Head of caudate nucleus (tissue), 42 donors: ENCODE measurements at places on chromosomes 7 and 10.

DNA sequence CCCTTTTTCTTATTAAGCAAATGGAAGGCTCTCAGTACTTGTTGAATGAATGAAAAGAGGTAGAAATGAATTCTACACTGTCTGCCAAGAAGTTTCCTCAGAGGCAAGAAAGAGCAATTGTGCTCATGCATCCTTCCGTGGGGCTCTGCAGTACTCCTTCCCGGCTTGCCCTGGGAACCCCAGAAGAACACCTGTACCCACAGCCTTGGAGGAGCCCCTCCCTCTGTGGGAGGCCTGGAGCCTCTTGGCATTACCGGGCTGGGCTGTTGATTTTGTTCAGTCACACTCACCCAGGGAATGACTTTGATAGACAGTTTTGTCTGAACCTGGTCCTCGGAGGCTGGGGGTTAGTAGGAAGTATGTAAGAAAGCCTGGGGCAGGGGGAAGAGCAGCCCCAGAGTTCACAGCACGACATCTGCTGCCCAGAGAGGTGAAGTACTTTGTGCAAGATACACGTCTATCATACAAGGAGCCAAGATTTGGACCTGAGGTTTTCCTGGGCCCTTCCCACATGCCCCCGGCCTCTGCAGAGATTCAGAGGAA is 134.8 kb upstream of the GDF10 start:
- no peak for DNase-seq

DNA sequence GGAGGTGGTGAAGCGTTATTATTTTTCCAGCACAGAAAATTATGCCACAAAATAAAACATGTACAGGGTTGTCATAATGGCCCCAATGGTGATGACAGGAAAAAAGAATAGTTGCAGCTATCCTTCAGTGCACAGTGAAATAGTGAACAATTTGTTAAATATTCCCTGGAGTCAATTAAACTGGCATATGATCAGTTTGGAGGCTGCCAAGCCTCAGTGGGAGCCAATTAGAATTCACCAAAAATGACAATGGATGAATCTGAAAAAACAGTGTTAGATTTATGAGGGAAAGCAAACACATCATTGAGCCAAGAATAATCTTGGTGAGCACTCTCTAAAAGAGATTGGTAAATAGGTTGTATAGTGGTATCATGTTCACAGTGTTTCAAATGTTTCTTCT is 146.3 kb downstream of the OTUD1 start:
- no peak for DNase-seq

- DNase-seq: no peak
Observed at GRCh38 chr10:131812736-131813604, 87.8 kb upstream of the PPP2R2D start.

DNA sequence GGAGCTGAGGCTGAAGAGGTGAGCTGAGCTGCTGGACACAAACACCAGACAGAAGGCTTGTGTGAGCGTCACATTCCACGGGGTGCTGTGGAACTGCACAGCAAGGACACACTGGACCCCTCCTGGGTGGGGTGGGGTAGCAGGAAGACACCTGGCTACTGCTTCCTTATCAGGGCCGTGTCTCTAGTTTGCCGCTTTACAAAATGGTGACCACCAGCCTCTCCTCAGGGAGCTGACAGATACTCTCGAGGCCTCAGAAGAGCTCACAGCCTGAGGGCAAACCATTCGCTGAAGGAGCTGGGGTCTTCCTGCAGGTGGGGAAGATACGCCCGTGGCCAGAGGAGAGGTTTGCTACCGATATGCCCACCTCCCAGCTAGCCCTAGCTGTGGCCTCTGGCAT is 461.9 kb downstream of the PLXNA4 start:
- DNase-seq: no peak

- no peak for DNase-seq
Observed at GRCh38 chr7:45456747-45457524, 117.2 kb upstream of the ADCY1 start.

- peak; percentile 50 for DNase-seq
Observed at GRCh38 chr7:147878912-147879661, 711.5 kb upstream of the C7orf33 start.

DNA sequence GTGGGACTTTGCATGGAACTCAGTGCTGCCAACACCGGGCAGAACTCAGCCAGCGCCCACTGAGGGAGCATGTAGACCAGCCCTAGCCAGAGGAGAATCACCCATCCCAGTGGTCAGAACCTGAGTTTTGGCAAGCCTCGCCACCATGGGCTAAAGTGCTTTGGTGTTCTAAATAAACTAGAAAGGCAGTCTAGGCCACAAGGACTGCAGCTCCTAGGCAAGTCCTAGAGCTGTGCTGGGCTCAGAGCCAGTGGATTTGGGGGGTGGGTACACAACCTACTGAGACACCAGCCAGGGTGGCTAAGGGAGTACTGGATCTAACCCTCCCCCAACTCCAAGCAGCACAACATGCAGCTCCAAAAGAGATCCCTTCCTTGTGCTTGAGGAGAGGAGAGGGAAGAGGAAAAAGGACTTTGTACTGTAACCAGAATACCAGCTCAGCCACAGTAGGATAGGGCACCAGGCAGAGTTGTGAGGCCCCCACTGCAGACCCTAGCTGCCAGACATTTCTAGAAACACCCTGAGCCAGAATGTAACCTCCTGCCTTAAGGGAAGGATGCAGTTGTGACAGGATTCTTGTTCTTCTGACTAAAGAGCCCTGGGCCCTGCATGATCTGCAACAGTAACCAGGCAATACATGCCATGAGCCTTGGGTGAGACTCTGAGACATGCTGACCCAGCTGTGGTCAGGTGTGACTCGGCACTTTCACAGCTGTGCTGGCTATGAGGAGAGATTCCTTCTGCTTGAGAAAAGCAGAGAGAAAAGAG is 24.4 kb downstream of the GSDME start:
- no peak for DNase-seq

GRCh38 chr7:151312831-151313809 is 28.5 kb upstream of the NUB1 start:
- DNase-seq: no peak

GRCh38 chr7:55212176-55212575 is 153.0 kb upstream of the LANCL2 start:
- no peak for DNase-seq

DNA sequence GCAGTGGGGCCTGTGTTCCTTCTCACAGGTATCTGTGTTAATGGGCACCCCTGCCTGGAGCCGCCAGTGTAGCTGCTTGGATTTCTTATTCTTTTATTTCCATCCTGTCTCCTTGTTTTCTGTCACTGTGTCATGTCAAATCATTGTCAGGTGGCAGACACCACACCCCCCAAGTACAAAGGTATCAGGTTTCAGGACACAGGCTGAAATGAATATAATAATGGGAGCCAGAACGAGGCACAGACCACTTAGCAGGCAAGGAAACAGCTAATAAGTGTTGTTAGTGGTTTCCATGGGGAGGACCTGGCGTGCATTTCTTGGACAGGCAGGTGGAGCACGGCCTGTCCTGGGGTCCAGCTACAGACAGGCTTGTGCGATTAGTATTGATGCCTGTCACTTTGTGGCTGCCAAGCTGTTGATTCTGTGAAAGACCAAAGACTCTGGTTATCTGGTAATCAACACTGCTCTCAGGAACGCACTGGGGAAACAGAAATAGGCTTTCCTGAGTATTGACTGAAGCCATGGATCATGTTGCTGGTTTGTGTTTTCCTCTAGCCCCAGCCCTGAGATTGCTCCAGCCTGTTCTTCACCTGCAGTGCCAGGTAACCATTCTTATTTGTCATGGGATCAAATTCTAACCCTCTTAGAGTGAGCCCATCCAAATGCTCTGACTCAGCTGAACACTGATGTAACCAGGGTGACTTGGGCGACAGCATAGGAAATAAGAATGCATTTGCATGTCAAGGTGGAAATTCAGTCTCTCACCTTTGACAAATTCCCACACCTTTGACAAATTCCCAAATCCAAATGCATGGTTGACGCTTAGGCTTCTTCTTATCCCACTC is 1002.0 kb downstream of the LRMDA start:
- DNase-seq: no peak

- DNase-seq: no peak
Observed at GRCh38 chr7:93836116-93836515, 54.4 kb downstream of the TFPI2 start.

DNA sequence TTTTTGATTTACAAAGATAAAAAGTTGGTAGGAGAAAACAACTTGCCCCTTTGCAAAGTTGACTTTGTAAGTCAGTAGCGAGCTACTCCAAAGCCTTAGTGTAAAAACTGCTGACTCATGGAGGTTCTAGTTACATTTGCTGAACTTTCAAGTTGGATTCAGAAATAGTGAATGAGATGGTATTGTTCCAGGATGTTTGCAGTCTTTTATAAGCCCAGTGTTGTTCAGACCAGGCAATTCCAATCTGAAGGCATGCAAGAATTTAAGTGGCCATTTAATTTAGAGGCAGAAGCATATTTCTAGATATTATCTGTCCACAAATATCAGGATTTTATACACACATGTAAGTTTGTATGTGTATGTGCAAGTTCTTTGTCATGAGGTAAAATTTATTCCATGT is 21.6 kb downstream of the TES start:
- no peak for DNase-seq

DNA sequence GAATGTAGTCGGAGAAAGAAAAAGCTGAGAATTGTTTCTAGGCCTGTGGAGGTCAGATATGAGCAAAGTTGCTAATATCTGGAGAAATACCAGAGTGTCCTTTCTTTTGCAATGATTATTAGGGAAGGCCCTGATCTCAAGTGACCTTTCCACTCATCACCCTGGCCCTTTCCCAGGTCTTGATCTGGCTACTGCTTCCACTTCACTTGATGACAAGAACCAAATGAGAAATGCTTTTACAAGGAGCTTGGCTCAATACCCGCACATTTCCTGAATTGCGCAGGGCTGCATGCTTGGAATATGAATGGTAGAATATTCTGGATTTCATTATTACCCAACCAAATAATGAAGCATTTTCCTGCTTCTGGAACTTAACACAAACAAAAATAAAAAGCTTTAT is 104.6 kb downstream of the ITGB8 start:
- DNase-seq: no peak

DNA sequence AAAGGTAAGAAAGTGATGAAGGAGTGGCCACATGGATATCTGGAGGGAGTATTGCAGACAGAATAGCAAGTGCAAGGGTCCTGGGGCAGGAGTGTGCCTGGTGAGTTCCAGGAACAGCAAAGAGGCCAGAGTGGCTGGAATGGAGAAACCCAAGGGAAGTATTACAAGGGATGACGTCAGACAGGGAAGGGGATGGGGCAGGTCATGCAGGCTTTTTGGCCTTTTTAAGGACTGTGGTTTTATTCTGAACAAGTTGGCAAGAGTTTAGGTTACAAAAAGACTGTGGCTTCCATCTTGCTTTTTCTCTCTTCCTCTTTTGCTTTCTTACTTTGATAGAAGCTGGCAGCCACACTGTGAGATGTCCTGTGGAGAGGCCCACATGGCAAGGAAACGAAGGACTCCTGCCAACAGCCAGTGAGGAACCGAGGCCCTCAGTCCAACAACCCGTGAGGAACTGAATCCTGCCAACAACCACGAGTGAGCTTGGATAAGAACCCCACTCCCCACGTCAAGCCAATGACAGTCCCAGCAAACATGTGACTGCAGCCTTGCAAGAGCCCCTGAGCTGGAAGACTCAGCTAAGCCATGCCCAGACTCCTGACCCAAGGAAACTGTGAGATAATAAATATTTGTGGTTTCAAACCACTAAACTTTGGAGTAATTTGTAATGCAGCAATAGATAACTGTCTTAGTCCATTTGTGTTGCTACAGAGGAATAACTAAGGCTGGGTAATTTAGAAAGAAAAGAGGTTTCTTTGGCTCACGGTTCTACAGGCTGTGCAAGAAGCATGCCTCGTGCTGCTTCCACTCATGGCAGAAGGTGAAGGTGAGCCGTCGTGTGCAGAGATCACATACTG is 19.8 kb upstream of the KDM7A start:
- DNase-seq: no peak
